AG08396 (cell line): ENCODE measurements at places on chromosomes 7 and 10.

DNA sequence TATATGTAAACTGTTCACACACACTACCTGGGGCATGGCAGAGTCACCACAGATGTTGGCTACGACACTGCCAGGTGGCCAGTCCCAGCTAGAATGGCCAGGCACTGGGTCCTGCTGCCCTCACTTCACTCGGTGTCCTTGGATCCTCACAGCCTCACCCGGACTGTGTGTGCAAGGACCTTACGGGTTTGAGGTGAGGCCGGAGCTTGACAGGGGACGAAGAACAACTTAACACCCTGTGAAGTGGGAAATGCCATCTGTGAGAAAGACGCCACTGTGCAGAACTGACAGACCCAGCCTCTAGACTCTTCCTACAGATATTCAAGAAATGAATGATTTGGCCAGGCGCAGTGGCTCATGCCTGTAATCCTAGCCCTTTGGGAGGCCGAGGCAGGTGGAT is 46.7 kb downstream of the KLRG2 start:
- DNase-seq, result no peak

GRCh38 chr7:142476077-142476476 is 218.2 kb upstream of the PRSS58 start:
- DNase-seq, result no peak

DNA sequence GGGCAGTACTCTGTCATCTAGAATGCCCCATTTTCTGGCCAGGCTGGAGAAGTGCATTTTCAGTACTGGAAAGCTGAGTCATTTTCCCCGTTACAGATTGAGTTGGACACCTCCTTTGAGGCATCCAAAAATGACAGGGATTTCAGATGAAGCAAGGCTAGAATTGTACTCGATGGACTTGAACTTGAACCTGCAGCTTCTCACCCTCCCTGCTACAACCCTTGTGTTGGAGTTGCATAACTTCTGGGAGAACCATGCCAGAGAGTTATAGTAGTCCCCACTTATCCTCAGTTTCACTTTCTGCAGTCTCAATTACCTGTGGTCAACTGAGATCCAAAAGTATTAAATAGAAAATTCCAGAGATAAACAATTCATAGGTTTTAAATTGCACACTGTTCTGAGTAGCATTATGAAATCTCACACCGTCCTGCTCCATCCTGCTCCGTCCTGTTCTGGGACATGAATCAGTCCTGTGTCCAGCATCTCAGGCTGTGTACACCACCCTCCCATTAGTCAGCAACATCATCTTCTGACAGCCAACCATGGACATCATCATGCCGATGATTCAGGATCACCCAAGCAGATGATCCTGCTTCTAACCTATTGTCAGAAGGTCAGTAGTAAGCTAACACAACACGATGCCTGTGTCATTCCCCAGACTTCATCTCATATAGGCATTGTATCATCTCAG is 363.7 kb downstream of the DPP6 start:
- no peak for DNase-seq

DNA sequence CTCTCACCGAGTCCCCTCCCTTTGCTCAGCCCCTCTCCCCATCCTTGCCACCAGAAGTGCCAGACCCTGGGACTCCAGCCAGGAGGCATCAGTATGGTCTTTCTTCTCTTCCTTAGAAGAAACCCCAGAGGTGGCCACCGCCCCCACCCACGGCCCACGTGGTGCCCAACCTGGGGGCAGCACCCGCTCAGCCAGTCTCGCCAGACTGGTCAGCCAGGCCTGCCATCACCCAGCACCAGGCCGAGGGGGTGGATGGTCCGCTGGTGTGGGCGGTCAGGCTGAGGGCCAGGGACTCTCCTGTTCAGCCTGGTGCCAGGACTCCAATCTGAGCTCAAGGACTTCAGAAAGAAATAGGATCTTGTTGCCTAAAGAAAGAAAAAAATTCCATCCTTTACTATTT is 5.8 kb upstream of the CLDN4 start:
- no peak for DNase-seq

DNA sequence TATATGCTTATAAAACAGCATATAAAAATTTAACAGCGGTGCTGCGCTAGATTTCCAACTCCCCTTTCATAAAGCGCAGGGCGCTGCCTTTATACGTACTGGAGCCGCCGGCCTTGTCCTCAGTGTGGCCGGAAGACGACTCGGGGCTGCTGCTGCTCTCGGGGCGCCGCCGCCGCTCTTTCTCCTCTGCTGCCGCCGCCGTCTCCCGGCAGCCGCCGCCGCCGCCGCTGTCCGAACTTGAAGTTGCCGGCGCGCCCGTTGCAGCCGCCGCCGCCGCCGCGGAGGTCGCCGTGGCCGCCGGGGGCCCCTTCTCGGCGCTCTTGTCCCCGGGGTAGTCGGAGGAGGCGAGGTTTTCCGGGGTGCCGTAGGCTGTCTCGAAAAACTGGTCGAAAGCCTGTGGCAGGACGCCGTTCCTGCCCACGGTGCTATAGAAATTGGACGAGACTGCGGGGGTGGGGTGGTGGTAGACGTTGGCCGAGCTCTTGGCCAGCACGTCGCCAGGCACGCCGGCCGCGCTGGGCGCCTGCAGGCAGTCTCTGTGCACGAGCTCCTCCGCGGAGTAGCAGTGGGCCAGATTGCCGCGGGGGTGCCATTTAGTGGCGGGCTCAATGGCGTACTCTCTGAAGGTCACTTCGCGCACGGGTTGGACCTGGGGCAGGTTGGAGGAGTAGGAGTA is 557 bp downstream of the HOXA11 start:
- DNase-seq, result peak; percentile 60

- no peak for DNase-seq
Measured at GRCh38 chr7:140041659-140042385, 20.9 kb downstream of the PARP12 start.

- DNase-seq, result no peak
Measured at GRCh38 chr7:97075928-97076327, 41.6 kb upstream of the SDHAF3 start.

DNA sequence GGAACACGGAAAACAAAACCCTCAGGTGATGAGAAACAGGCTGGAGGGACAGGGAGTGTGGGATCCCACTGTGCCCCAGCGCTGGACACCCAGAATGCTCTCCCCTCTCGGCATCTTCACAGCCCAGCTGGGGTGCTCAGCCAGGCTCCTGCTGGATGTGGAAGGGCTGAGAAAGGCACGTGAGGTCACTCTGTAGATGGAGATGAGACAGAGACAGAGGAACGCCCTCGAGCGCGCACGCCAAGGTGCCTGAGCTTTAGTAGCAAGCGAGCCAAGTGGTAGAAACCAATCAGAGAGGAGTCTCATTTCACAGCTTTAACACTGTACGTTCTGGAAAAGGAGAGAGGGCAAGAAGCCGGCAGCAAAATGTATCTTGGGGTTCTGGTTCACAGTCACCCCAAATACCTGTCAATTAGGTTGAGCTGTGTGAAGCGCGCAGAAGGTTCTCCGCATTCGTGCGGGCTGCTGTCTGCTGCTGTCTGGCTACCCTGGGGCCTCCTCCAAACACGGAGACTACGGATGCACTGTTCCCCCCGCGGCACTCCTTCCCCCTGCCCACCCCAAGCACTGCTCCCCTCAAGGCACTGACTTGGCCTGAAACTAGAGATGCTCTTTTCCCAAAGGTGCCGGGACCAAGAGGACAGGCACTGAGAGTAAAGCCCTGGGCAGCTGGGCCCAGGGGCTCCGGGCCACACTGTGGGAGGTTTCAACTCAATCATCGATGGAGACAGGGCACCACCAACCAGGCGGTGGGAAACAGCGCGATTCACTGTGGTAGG is 91.4 kb downstream of the ZRANB1 start:
- DNase-seq, result no peak

- DNase-seq, result no peak
Measured at GRCh38 chr10:131653554-131654470, 247.0 kb upstream of the PPP2R2D start.

DNA sequence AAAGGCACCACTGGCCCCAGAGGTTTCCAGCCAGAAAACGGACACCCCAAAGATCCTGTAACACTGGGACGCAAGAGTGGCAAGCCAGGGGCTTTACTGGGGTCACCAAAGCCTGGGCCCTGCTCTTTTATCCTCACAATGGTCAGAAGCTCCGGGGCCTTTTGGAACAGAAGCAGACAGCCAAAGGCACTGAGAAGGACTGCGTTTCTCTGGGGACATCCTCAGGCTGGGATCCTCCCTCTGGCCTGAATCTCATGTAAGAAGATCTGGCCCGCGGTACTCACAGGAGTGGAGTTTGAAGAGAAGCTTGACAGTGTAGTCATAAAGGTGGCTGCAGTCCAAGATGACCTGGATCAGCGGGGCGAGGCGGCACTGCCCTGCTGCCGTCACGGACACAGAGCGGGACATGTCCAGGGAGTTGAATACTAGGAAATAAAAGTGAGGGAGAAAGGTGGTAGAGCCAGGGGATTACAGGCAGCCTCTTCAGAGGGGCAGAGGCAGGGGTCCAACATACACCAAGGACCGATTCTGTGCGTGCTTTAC is 81.4 kb downstream of the SPDYE5 start:
- DNase-seq, result no peak

- DNase-seq, result no peak
Measured at GRCh38 chr7:148773334-148773733, 74.6 kb downstream of the CUL1 start.
